ENCODE measurements at places on chromosomes 4 and X.

GRCh38 chrX:26670521-26670920 is 454.6 kb downstream of the MAGEB5 start:
- DNase-seq: no peak

DNA sequence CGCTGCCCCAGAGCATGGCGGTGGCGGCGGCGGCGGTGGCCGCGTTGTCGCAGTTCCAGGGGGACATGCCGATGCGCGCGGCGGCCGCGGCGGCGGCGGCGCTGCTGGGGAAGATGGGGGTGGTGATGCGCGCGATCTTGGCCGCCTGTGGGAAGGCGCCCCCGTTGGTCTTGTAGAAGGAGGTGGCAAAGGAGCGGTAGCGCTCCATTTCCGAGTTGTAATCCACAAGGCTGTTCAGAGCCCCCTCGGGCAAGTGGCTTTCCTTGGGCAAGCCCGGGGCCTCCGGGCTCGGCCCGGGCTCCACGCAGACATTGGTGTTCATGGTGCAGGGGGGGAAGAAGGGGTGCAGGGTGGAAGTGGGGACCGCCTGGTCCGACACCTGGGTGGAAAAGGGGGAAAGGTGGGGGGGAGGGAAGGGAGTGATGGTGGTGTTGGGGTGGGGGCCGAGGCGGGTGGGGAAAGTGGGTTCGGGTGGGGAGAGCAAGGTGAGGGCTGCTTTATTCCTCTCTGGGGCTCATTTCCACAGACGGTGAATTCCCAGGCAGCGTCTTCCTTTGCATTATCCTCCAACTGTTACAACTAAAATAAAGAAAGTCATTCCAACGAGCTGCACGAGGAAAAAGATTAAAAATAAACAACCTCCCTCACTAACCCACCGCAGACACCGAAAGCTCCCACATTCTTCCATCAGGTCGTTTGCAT is 3.1 kb downstream of the CXXC4 start:
- no peak for DNase-seq

GRCh38 chrX:113399506-113400192 is 559.0 kb upstream of the AMOT start:
- DNase-seq: no peak

- no peak for DNase-seq
These were observed 19.7 kb downstream of the TRIM2 start for GRCh38 chr4:153223930-153224329.

GRCh38 chr4:38872620-38873019 is 5.0 kb downstream of the FAM114A1 start:
- no peak for DNase-seq

DNA sequence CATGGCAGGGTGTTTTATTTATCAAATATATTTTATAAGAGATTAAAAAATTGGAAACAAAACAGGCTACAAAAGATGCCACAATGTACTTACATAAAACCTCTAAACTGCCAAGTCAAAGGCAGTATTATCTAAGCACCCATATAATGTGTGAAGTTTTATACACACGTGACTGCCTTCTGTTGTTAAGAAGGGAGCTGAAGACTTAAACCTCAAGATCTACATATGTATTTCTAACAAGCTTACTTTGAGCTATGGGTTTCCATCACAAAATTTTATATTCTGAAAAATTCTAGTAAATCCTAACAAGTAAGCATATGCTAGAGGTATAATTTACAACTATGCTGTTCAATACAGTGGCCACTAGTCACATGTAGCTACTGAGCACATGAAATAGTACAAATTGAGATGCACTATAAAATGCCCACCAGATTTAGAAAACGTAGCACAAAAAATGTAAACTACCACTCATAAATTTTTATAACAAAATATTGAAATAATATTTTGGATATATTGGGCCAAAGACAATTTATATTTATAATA is 9.8 kb downstream of the ATP8A1 start:
- no peak for DNase-seq

- DNase-seq: no peak
These were observed 15.2 kb downstream of the ATP8A1 start for GRCh38 chr4:42641656-42642055.

DNA sequence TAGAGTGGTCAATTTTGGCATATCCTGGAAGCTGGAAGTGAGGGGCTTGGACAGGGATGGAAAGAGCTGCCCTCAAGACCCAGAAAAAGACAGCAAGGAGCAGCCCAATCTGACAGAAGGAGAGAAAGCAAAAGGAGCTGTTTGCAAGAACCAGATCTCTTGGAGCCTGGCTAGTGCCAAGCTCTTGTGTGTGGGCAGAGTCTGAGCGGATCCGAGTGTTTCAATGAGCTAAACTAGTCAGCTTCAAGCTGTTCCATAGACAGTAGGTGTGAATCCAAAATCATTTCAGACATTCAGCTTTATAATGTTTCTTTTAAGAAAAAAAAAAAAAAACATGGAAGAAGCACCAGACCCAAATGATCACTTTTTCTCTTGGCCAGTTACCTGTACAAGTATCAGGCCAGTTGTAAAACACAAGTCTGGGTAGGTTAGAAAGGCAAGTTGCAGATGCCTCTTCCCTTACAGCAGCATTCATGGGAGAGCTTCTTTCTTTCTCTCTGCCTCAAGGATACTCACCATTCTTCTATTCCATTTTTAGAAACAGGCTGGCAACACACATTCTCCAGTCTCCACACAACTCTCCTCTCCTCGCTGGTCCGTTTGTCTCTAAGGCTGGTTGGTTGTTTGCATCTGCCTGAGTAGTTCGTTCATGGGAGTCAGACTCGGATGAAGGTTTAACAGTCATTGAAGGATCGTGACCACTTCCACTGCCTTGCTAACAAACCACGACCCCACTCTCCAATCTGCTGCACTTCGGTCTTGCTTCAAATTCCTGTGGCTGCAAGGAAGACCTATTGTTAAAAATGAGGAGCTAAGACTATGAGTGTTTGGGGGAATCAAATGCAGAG is 105.2 kb upstream of the GATB start:
- DNase-seq: no peak

GRCh38 chrX:38110231-38110630 is 103.9 kb downstream of the SYTL5 start:
- DNase-seq: no peak

DNA sequence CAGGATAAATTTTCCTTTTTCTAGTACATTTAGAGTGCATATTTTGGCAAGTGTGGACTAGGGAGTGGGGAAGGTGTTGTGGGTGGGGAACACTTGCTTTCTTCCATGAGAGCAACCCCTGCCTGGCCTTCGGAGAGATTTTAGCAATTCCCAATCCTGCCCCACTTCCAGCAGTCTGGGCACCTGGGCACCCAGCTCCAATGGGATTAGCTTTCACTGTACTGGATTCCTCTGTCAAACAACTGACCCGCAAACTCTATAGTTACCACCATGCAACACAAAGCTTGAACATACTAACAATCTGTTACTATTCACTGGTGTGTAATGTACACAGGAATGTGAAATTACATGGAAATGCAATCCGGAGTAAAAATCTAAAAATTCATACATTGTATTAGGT is 50.3 kb downstream of the SH3RF1 start:
- no peak for DNase-seq

DNA sequence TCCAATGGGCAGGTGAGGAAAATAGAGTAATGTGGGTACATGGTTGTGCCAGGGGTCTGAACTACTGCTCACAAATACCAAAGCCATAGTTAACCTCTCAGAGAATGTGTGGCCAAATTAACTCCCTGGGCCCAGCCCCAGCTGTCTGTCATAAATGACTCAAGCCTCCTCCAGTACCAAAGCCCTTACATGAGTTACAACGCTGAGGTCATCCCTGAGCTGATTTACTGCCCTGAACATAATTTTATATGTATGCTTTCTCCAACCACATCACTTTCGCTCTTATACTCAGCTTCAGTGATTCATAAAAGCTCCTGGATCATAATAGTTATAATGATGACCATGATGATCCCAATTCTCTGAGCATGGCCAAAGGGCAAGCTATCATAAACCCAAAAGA is 283.9 kb downstream of the NKX6-1 start:
- DNase-seq: no peak

DNA sequence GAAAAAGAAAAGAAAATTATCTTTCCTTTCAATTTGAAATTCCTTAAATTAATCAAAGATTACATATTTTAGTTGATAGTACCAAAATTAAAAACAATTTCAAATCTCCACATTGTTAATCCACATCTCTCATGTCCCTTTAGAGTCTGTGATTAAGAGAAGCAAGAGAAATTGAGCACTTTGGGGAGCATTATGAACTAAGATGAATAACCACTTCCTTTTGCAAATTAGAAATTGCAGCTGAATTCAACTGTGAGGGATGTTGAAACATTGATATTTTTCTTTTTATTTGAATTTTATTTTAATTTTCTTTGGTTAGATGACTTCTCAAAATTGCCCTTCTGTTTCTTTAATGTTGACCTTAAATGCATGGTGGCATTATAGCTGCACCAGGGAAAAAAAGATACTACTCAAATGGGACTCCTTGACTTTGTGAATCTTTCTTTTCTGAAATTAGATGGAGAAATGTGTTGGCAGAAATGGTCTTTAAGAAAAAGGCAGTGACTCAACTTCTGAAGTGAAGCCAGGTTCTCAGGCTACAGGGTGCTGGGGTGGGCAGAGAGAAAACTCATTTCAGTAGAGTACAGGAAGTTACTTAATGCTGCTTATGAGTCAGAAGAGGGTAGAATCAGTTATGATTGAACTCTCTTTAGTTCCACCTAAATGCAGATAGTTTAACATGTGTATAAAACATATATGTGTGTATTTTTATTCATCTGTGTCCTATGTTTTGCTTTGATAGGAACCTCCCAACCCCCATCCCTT is 92.0 kb upstream of the TNIP3 start:
- DNase-seq: no peak

- no peak for DNase-seq
These were observed 277.6 kb upstream of the NWD2 start for GRCh38 chr4:36966756-36967460.

- no peak for DNase-seq
These were observed 334.4 kb downstream of the SPRY1 start for GRCh38 chr4:123731035-123731434.

- DNase-seq: no peak
These were observed 394.7 kb downstream of the PDGFC start for GRCh38 chr4:156576946-156577345.

DNA sequence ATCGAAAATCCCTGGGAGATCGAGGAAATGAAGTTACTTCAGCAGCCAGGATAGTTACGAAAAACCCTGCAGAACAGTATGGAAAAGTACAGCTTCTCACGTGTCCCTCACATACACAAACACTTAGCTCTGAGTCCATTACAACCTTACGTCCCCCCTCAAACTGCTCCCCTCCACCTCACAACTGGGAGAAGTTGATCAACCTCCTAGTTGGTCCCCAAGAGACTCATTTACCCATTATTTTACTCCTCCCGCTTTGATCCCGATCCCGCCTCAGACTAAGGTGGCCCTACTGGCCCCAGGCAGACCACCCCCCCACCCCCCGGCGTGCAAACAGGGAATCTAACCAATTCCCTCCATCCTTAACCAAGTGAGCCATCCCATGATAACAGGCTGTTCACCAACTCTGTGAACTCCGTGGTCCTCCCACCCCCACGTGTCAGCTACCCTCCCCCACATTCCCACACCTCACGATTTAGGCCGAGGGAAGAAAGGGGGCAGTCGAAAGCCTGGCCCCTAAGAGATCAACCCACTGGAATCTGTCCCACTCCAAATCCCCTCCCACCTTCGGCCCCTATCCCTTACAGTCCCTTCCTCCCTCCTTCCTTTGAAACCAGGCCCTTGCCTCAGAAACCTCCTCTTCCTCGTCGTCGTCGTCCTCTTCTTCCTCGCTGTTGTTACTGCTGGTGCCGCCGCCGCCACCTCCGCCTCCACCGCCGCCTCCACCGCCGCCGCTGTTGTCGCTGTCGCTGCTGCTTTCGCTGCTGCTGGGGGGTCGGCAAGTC is 755 bp downstream of the ANKRD17 start:
- DNase-seq: no peak

GRCh38 chr4:125773502-125773901 is 458.7 kb downstream of the FAT4 start:
- no peak for DNase-seq

DNA sequence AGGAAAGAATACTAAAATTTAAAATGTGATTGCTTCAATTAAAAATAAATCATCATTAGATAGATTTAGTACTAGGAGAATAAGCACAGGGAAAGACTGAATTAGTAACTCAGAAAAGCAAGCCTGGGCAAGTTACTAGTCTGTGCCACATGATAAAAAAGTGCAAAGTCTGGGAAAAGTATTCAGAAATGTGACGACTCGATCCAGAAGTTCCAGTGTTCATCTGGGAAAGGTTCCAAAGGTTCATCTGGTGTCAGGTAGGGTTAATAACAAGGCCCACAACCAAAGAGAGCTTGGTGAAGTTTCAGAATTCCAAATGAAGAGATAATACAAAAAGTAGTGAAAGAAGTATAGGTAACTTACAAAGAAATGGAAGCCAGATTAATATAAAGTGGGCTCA is 78.3 kb upstream of the ARSJ start:
- no peak for DNase-seq

DNA sequence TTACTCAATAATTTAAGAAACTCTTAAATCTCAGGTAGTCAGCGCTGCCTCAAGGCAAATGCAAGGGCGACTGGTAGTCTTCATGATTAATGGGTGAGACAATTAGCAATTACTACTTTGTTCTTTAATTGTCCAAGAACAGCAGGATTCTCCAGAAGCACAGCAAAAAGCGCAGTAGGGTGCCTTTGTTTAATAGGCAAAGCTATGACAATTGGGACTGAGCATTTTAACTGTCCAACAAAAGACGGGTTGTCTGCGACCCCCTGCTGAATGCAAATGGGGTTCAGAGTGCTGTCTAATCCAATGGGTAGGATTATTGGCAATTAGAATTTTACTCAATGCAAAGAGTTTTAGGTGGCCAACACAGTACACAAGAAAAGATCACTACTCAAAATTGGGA is 286.1 kb downstream of the CHIC1 start:
- no peak for DNase-seq

DNA sequence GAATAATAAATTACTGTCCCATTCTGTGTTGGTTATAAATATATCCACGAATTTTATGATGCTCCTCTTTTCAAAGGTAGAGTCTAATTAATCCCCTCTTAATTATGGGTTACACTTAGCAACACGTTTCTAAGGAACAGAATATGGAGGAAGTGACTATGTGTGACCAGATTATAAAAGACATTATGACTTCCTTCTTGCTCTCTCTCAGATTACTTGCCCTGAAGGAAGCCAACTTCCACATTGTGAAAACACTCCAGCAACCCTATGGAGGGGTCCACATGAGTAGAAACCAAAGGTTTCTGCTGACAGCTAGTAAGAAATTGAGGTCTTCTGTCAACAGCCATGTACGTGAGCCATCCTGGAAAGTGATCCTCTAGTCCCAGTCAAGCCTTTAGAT is 59.3 kb downstream of the WDFY3 start:
- DNase-seq: no peak

DNA sequence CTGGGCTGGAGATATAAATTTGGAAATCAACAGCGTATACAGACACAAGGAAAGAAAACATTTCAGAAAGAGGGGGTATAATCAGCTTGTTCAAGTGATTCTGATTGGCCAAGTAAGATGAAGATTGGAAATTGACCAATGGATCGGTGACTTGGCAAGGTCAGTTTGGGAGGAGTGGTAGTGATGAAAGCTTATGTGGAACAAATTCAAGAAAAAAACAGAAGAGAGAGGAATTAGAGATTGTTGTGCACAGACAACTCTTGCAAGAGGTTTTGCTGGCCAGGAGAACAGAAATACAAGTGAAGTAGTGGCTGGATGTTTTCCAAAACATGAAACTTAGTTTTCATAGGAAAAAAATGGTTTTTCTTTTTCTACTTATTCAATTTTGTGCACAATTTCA is 16.3 kb downstream of the CD38 start:
- no peak for DNase-seq

GRCh38 chr4:40255393-40256281 is 58.8 kb downstream of the RHOH start:
- DNase-seq: no peak
